ENCODE measurements at places on chromosomes 16 and 17.
A peak's percentile ranks its signal among the peaks of the same experiment; 100 is the strongest.

- DNase-seq: no peak
Observed at GRCh38 chr17:42378959-42379594, 9.2 kb downstream of the STAT3 start.

GRCh38 chr16:70588565-70588964 lies 57.8 kb upstream of the IL34 start:
- no peak for DNase-seq

DNA sequence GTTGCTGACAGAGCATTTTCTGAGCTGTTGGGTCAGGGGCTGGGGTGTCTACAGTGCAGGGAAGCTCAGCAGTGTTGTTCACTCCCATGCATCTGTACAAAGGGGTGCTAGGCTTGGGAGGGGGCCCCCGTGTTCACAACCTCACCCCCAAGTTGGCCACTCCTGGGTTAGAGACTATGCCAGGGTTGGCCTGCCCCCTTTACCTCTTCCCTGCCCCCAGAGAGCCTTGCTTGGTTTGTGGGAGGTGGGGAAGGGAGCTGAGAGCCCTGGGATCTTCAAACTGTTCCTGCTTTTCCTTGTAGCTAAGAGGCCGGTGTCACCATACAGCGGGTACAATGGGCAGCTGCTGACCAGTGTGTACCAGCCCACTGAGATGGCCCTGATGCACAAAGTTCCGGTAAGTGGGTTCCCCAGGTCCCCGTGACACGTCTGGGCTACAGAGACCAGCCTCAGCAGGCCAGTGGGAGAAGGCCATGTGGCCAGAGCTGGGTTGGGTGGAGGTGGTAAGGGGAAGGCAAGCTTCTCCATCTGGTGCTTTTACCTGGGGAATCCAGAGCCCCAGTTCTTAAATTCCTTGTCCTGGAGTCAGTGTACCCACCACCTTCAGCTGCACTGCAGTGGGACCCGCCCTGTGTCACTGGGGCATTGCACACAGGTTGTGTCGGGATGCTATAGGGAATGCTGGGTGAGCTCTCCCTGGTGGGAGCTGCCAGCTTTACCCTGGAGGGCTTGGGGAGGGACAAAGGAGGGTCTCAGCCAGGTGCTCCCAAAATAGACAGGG lies 11.8 kb downstream of the GPRC5C start:
- DNase-seq: no peak

- DNase-seq: no peak
Observed at GRCh38 chr16:70151941-70152509, 21.6 kb upstream of the CLEC18C start.

DNA sequence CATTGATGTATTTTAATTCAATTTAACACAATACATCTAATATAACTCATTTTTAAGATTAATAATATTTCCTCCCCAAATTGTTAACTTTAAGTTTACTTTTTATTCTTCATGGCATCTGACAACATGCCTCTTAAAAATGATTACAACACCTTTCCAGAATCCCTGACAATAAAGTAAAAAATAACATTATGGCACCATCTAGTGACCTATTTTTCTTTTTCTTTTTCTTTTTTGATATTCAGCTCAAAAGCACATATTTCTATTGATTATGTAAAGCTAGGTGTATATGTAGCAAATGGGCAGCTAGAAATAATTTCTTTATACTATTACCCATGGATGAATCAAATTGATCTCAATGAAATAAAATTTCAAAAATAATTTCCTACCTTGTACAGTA lies 834.3 kb upstream of the CDH8 start:
- no peak for DNase-seq

- DNase-seq: no peak
Observed at GRCh38 chr17:74190154-74190553, 13.3 kb upstream of the RPL38 start.

DNA sequence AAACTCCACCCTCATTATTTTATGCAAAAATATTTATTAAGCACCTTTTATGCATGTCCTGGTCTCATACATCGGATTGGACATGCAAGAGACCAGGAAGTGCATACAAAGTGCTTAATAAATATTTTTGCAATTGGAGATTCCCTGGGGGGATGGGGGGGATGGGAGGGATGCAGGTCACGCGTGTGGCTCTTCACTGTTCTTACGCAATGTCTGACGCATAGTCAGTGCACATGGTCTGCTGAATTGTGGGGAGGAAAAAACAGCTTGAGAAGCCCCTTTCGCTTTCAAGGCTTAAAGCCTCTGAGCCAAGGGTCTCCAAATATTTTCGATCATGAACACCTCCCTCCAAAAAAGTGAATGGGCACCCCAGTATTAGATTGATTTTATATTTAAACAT lies 96.7 kb upstream of the XYLT1 start:
- no peak for DNase-seq

GRCh38 chr16:84583995-84584394 lies 33.9 kb downstream of the COTL1 start:
- DNase-seq: no peak

GRCh38 chr17:7995724-7996123 lies 6.7 kb upstream of the GUCY2D start:
- no peak for DNase-seq

- DNase-seq: peak; percentile 39
Observed at GRCh38 chr16:56424791-56425438, 430 bp downstream of the AMFR start.

All from stimulated activated CD4-positive, alpha-beta T cell treated with anti-CD3 and anti-CD28 coated beads, Interleukin-2, amount 100 ng/mL, for 24 hours (primary cell).